ENCODE measurements at places on chromosomes 16 and 17.

DNA sequence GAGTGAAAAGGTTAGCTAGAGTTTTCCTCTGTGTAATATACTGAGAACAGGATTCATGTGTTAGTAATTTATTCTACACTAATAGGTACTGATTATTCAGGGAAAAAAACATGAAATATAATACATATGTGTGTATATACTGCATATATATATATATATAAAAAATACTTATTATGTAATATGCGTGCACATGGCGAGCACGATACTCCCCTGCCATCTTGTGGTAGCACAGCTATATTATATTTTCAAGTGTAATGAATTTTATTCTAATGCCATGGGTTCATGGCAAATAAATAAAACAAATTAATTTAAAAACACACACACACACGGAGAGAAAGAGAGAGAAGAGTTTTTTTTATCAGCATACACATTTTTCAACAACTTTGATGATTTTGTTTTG, 460.6 kb downstream of the KCNJ2 start:
- DNase-seq = no peak

DNA sequence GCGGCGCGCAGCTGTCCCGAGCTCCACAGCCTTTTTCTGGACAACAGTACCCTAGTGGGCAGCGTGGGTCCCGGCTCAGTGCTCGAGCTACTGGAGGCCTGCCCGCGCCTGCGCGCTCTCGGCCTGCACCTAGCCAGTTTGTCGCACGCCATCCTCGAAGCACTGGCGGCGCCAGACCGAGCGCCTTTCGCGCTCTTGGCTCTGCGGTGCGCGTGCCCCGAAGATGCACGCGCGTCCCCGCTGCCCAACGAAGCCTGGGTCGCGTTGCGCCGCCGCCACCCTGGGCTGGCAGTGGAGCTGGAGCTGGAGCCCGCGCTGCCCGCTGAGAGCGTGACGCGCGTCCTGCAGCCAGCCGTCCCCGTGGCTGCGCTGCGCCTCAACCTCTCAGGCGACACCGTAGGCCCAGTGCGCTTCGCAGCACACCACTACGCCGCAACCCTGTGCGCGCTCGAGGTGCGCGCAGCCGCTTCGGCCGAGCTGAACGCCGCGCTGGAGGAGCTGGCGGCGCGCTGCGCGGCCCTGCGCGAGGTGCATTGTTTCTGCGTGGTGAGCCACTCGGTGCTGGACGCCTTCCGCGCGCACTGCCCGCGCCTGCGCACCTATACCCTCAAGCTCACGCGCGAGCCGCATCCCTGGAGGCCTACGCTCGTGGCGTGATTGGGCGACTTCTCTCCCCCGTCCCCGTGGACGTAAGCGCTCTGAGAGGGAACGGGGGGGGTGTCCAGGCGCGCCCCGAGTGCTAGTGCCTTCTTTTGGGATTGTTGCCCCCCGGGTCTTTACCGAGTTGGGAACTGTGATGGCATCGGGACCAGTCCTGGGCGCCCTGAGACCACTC, 1.2 kb upstream of the HSF4 start:
- DNase-seq = peak; percentile 64

- no peak for DNase-seq
These were observed 1.2 kb downstream of the EPX start for GRCh38 chr17:58193641-58194255.

DNA sequence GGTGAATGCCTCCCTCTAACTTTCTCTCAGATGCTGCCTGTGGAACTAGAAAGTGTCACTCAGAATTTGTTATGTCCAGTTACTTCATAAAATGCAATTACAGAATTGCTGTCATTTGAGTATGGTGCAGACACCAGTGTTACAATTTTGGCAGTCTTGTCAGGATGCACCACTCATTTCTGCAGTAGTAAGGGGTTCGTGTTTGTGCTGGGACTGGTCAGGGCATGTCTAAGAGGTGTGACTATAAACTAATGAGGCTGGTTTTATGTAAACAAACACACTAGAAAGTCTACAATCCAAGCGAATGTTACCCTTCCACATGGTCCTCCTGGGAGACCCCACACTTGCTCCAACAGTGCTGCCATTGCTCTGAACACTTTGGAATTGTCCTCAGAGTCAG, 206.2 kb downstream of the ANKFN1 start:
- DNase-seq = no peak

DNA sequence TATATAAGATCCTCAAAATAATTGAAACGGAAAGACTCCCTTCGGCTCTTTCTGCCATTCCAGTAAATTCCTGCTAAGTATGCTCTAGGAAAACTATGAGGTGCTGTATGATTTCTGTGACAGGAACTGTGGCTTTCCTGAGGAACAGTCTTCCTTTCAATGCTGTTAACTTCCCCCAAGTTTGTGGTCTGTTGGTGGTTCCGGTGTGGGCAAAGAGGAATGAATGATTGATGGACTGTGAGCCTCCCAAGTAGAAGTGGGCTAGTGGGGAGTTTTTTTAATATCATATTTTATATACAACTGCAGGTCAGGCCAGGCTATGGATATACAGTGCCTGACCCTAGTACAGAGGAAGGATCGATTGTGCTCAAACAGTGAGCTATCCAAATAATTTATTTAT, 560.7 kb upstream of the RBFOX1 start:
- DNase-seq = no peak

DNA sequence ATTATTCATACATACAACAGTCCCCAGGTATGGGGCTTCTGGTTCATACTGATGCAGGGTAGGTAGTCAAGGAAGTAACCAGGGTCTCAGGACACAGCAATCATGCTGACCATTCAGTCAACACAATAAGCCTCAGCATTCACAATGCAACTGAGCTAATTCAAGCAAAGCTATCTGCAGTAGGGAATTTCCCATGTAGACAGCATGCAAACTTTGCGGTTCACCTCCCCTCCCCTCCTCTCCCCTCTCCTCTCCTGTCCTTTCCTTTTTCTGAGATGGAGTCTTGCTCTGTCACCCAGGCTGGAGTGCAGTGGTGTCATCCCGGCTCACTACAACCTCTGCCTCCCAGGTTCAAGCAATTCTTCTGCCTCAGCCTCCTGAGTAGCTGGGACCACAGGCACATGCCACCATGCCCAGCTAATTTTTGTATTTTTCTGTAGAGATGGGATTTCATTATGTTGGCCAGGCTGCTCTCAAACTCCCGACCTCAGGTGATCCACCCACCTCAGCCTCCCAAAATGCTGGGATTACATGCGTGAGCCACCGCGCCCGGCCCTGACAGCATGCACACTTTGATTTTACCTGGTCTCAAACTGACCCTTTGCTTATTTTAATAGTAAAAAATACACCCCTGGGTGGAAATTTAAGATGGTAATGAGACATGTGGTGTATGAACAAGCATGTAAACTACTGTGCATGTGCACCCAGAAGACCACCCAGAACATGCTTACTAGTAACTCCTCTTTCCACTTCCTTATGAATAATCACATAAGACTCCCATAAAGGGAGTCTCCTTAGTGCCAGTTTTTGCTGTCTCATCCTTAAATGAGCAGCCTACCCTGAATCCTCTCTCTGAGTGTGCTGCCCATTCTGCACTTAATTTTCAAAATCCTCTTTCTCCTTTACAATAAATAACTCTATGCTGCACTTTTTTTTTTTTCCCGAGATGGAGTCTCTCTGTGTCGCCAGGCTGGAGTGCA, 9.3 kb upstream of the RNF135 start:
- peak; percentile 84 for DNase-seq

- no peak for DNase-seq
These were observed 22.3 kb upstream of the SMG1 start for GRCh38 chr16:18948372-18949020.

DNA sequence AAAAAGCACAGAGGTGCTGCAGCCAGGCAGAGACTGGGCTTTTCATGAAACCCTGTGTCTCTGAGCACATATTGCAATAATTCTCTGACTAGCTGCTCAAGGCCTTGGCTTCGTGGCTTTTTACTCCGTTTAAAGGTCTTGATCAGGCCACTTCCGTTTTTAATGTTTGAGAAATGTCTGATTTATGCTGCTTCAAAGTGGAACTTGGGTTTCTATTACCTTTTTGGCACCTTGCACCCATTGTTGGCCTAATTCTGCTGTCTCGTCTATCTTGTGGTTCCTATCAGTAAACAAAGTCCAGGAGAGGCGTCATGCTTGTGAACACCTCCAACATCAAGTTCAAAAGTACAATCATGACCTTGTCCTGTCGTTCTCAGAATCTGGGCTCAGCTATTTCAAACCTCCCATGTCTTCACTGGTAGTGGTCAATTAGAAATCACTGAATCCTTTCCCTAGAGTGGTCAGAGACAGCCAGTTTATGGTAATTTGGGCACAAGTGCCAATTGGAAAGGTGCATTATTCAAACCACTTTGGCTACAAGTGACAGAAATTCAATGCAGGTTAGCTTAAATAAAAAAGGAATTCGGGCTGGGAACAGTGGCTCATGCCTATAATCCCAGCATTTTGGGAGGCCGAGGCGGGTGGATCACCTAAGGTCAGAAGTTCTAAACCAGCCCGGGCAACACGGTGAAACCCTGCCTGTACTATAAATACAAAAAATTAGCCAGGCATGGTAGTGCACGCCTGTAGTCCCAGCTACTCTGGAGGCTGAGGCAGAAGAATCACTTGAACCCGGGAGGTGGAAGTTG, 33.3 kb upstream of the METTL9 start:
- DNase-seq = no peak

GRCh38 chr16:23496821-23497542, 13.3 kb downstream of the GGA2 start:
- DNase-seq = peak; percentile 90

DNA sequence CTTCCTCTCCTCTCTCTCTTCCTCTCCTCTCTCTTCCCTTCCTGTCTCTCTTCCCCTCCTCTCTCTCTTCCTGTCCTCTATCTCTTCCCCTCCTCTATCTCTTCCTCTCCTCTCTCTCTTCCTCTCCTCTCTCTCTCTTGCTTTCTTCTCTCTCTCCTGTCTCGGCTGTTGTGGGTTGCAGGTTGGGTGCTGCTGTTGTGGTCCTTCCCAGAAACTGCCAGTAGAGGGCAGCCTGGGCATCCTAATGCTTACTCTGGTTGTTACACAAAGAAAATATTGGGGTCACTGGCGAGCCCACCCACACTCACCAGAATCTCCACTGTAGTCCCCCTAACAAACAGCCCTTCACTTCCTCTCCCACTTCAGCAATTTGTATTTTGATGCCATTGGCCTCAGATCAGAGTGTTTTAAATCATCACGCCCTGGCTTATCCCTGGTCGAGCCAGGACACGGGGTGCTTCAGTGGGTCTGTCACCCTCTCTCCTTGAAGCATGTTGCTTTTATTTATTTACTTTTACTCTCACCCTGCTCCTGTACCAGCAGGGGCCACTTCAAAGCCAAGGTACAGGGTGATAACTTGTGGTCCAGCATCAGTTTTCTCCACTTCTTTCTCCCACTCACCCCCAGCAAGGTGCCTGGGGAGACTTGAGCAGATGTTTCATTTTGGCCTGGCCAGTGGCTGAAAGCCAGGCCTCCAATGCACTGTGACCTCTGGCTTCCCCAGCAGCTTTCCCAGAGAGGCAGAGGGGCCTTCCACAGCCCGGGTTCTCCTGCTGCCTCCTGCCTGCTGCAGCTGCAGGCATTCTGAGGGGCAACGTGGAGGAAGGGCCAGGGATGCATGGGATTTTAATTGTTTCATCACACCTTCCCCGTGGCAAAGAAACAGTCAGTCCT, 4.7 kb upstream of the MMP15 start:
- DNase-seq = peak; percentile 59

DNA sequence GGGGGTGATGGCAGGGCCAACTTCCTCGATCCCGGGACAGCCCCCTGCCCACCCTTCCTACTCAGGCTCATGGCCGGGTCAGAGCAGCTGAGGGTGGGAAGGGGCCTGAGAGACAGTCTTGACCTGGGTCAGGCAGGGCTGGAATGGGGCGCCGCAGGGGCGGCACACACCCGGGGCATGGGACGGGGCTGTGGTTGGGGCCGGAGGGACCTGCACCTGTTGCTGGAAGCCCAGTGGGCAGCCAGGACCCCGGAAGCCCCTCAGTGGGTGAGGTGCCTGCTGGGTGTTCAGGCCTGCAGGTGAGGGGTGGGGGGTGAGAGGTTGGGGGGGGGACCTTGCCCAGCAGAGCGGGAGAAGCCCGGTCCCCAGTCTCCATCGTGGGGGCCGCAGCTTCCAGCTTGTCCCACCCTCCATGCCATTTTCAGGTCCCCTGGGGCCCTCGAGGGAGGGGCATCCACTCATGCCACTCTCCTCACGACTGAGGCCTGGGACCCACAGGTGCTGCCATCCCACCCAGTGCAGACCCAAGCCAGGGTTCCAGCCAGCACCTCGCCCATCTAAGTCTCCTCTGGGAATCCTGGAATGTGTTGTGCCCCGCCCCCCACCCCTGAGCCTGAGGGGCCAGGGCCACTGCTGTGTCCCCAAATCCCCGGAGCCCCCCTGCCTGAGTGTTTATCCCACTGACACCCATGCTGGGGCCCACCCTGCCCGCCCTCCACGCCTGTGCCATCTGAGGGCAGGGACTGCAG, 43.4 kb upstream of the ACSF3 start:
- DNase-seq = no peak

- DNase-seq = no peak
These were observed 28.7 kb upstream of the RSL1D1 start for GRCh38 chr16:11880007-11880406.

- no peak for DNase-seq
These were observed 832 bp downstream of the ETV4 start for GRCh38 chr17:43545383-43545632.

GRCh38 chr16:75565640-75566039, 539 bp upstream of the GABARAPL2 start:
- DNase-seq = no peak

GRCh38 chr16:20042848-20043247, 30.8 kb downstream of the GPR139 start:
- DNase-seq = peak; percentile 38

DNA sequence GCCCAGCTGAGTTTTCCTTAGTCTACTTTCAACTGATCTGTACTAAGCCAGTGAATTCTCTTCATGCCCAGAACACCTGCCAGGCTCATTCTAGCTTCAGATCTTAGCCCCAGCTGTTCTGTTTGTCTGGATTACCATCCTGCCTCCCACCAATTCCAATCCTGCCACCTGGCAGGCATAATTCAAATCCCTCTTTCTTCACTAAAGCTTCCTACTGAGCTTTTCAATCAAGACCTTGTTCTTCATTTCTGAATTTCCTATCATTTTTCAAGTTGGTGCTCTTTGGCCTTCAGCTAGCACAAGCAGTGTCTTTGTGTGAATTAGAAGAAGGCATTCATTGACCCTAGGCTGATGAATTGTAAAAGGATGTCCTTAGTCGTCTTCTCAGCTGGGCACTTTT, 357.6 kb downstream of the UTP18 start:
- no peak for DNase-seq

DNA sequence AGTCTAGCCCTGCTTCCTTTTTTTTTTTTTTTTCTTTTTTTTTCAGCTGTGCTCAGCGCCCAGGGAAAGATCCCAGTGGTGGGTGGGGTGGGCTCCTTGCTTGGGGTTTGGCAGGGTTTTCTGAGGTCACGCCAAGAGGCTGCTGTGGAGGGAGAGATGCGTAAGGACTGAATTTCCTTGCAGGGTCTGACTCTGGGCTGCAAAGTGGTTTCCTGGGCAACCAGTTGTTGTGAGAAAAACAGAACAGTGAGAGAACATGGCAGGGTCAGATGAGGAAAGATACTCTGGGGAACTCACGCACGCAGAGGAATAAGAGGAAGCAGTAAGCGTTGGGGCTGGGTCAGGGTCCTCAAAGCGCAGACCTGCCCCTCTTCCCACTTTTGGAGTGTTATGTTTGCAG, 119.5 kb downstream of the IRF8 start:
- no peak for DNase-seq

GRCh38 chr16:77759821-77760220, 28.5 kb upstream of the VAT1L start:
- DNase-seq = no peak

Measured in kidney tubule cell (primary cell).